ENCODE measurements at places on chromosomes 16 and 17.

DNA sequence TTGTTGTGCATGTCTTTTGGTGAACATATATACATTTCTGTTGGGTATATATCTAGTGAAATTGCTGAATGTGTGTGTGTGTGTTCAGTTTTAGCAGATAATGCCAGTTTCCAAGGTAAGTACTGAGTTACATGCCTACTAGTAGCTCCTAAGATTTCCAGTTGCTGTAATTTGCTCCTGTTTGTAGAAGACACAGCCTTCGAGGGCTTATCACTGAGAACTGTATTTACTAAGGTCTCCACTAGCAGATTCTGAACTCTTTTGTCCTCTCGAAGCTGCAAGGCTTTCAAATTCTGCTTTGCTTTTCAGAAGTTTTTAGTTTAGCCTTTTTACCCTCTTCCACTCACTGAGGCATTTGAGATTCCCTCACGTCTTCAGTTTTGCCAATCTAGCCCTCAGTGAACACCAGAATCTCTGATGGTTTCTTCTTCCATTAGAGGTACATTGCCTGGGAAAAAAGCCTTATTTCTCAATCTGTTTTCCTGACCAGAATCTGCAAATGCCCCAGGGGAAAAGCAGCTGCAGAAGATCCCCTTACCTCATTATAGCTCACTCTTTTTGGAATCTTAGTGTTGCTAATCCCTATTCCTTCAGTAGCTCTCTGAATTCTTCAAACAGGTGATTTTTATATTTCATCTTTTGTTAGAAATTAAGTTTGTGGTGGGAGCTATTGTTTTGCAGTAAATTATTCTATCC, 52.9 kb downstream of the NF1 start:
- no peak for DNase-seq

DNA sequence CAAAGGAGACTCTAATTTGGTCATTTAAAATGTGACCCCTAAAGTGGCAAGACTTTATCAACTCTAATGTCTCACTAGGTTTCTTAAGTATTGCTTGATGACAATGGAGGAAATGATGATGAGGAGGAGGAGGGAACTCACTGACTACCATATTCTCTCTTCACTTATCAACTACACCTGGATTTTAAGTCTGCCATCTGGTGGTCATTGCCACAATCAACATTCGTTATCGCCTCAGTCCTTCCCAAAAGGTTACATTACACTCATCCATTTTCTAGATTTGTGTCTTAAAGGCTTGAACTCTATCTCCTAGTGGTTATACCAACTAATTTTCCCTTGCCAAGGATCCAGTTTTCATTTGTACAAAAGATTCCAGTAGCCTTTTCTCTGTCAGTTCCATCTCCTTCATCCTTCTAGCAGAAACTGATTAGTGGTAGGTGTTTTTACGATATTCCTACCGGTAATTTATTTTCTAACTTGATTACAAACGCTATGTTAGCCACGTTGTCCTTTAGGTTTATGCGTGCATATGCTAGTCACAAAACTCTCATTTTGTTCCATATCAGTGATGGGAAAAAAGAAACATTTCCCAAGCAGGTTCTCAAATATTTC, 114.6 kb upstream of the NOG start:
- DNase-seq = no peak

DNA sequence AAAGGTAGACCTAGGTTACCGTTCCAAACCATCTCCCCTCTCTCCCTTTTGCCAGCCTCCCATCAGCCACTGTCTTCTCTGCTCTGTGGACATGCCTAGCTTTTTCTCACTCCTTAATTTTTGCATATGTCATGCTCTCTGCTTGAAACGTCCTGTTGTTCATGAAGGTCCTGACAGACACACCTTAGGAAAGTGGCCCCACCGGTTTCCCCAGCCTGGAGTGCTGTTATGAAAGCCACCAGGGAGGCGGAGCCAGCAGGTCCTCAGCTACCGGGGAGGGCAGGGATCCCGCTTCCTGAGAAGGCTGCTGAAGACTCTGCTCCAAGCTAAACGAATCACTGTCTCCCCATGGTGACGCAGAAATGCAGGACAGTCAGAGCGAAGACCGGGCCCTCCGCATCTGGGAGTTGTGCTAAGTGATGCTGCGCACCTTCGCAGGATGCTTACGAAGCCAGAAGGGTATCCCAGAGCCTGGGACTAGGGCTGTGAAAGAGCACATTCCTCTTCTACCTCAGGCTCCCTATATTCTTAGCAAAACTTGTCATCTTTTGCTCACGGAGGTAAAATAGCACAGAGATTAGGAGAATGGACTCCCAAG, 2.3 kb upstream of the SLC16A11 start:
- no peak for DNase-seq

GRCh38 chr17:56824503-56824902, 9.2 kb downstream of the C17orf67 start:
- no peak for DNase-seq

- peak; percentile 18 for DNase-seq
These were observed 29.2 kb downstream of the GNA13 start for GRCh38 chr17:65027305-65027704.

- no peak for DNase-seq
These were observed 9.8 kb downstream of the PGS1 start for GRCh38 chr17:78387977-78388941.

- no peak for DNase-seq
These were observed 24.6 kb upstream of the LRRC75A start for GRCh38 chr17:16516594-16517051.

DNA sequence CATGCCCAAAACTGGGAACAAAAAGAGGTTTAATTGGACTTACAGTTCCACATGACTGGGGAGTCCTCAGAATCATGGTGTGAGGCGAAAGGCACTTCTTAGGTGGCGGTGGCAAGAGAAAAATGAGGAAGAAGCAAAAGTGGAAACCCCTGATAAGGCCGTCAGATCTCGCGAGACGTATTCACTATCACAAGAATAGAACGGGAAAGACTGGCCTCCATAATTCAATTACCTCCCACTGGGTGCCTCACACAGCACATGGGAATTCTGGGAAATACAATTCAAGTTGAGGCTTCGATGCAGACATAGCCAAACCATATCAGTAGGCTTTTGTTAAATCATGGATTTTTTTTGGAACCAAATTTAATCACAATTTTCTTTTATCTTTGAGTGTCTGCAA, 24.4 kb downstream of the RBL2 start:
- no peak for DNase-seq

- no peak for DNase-seq
These were observed 80.6 kb upstream of the CDH11 start for GRCh38 chr16:65202461-65202860.

DNA sequence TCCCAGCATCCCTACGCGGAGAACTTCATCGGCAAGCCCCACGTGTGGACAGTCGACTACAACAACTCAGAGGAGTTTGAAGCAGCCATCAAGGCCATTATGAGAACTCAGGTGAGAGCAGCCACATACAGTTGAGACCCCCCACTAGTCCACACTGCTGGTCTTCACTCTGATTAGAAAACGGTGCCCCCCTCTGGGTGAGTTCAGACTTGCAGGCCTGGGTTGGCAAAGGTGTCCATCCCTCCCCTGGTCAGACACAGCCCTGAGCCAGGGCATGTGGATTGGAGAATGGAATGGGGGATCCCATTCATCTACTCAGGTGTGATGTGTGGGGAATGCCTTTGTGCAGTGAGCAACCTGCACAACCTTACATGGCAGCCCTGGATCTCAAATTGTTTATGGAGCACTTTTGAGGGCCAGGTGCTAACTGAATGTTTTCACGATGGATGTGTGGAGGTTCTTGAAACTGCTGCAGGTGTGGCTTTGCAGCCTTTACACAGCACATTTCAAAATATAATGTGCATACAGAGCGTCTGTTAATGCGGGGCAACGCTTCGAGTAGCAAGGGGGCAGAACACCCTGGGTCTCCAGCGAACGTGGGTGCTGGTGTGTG, 72.6 kb downstream of the MGAT5B start:
- DNase-seq = no peak

DNA sequence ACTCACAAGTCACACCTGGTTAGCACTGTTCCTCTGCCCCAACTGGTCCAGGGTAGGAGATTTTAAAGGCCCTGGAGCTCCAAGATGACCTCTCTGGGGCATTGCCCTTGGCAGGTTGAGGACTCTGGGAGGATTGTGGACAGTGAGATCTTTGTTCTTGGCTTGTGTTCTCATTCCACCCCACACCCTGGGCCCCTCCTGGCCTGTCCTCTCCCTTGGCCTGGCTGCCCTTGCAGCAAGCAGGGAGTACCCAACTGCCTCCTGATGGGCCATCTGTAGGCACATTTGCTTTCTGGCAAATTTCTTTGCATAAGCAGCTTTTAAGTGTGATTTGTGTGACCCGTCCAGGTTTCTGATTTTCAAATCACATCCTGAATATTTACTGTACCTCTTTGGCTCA, 239.6 kb downstream of the UTP18 start:
- no peak for DNase-seq

GRCh38 chr17:67769231-67769630, 51.5 kb downstream of the NOL11 start:
- no peak for DNase-seq

DNA sequence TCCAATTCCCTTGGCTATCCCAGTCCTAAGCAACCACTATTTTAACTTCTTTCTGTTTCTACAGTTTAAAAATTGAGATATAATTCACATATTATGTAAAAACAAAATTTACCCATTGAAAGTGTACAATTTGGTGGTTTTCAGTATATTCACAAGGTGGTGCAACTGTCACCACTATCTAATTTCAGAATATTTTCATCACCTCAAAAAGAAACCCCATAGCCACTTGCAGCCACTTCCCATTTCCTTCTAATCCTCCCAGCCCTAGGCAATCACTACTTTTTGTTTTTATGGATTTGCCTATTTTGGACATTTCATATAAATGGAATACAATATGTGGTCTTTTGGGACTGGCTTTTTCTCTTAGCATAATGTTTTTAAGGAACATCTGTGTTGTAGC, 36.1 kb upstream of the NACA2 start:
- DNase-seq = no peak

- DNase-seq = no peak
These were observed 3.3 kb upstream of the HEXIM1 start for GRCh38 chr17:45145035-45145389.

DNA sequence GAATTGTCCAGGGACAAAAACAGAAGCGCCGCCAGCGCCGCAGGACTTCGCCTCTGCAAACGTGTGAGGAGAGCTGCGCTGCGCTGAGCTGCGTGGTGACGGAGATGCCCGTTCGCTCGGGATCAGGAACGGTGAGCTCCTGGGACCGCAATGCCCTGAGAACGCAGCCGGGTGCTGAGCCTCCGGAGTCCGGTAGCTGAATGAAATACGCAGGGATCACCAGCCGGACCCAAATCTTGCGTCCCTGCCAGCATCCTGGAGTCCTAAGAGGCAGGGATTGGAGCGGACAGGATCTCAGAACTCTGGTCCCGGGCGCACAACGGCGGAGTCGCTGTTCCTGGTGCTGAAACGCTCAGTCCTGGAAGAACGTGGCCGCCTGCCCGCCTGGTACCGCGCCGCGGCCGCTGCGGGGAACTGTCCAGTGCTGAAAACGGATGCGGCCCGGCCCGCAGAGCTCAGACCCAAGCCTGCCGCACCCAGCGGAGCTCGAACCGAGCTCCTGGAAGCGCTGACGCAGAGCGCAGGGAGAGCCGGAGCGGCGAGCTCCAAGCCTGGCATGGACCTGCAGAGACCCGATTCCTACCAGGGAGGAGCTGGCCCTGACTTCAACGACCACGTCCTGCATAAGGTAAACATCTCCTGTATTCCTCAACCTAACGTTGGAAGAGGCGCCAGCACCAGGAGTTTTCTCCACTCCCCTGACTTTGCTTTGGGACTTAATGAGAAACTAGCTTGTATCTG, 41.5 kb downstream of the CD300LF start:
- peak; percentile 41 for DNase-seq

DNA sequence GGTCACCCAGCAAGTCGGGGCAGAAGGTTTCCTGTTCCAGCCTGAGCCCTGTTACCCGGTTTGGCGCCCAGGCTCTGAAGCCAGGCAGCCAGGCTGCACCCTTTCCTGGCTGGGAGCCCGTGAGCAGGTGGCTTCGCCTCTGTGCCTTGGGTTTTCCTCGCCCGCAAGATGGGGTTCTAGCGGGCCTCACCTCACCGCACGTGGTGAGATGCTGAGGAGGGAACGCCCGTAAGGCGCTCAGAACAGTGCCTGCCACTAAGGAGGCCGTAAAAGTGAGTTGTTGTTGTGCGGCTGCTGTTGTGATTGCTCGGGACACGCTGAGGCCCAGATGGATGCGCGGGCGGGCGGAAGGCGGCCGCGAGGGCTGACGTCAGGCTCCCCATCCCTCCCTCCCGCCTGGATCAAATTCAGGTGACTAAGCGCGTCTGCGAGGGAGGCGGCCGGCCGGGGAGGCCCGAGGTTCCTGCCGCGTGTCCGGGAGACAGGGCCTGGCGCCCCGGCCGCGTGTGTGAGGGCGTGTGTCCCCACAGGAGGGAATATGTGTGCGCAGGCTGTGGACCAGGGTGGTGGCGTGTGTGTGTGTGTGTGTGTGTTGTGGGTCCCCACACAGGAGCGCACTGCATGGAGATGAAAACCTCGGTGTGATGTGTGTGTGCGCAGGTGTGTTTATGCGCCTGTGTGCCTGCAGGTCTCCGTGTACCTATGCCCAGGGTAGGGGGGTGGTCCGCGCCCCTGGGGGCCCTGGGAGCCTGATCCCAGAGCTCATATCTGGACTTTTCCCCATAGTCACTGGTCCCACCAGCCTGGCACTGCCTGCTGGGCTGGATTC, 4.3 kb downstream of the CAMKK1 start:
- no peak for DNase-seq

GRCh38 chr17:75764711-75765421, at the start of gene GALK1:
Gene GALK1, minus strand, starts transcription at chr17:75765192. Its CDS starts 56 bp downstream, at chr17:75765136.
- peak; percentile 59 for DNase-seq

DNA sequence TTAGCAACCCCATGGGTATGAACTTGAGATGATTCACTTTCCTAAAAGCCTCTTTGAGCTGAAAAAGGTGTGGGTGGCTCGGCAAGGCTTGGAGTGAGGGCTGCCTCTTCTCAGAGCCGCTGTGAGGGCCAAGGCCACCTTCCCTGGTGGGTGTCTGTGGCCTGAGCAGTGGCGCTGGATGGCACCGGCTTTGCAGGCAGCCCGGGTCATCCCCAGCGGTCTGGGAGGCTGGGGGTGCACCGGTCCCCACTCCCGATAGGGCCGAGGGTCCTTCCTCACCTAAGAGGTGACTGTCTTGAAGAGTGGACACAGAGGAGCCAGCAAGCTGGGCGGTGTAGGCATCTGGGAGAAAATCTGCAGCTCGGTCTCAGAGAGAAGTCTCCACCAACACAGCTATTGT, 79.2 kb upstream of the RBL2 start:
- no peak for DNase-seq
